ENCODE measurements at places on chromosomes 7 and 10.

DNA sequence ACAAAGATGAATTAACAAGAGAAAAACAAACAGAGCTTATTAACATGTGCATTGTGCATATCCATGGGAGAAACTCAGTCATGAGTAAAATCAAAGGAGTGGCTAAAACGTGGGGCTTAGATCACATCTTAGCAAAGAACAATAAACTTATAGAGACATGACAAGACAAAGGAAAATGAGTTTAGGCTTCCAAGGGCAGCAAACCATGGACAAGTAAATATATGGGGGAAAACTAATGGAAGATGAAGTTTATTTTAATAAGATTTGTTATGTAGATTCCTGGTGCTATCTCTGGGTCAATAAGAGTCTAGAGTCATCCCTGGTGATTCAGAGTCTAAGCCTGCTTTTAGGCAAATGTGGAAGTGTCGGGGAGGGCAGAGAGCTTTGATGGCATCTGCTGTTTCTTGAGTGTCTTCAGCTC lies 87.2 kb upstream of the PLPP4 start:
- no peak for DNase-seq

- DNase-seq: no peak
Measured at GRCh38 chr10:75100764-75101291, 10.6 kb upstream of the SAMD8 start.

DNA sequence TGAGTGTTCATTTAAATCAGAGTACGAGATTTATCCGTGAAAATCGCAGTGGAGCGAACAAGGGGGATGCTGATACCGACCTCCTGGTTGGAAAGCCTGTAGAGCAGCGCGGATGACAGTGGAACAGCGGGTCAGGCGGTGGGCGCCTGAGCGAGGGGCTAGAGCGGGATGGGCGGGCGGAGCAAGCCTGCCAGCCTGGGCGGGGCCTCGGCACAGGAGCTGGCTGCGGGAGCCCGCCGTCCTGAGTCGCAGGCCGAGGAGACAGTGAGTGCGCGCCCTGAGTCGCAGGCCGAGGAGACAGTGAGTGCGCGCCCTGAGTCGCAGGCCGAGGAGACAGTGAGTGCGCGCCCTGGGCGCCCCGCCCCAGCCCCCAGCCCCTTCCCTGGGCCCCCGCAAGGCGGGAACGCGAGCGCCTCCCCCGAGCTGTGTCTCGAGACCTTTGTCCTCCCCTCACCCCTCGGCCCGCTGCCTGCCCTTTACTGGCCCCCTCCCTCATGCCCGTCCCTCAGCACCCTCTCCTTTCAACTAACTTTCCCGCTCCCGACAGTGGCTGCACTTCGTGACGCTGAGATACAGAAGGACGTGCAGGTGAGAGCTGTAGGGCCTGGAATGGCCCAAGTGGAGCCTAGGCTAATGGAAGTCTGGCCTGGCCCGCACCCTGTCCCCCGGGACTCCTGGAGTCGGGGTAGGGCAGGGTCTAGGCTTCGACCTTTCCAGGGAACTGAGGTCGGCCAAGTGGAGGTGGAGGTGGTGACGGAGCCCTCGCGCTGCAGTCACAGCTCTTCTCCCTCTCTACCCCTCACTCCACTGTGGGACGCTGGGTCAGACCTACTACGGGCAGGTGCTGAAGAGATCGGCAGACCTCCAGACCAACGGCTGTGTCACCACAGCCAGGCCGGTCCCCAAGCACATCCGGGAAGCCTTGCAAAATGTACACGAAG lies at the start of gene AS3MT:
Gene AS3MT, plus strand, starts transcription at position 213 of the 941 bp plus-strand sequence. Its CDS starts 123 bp downstream, at position 336.
- DNase-seq: peak; percentile 61

DNA sequence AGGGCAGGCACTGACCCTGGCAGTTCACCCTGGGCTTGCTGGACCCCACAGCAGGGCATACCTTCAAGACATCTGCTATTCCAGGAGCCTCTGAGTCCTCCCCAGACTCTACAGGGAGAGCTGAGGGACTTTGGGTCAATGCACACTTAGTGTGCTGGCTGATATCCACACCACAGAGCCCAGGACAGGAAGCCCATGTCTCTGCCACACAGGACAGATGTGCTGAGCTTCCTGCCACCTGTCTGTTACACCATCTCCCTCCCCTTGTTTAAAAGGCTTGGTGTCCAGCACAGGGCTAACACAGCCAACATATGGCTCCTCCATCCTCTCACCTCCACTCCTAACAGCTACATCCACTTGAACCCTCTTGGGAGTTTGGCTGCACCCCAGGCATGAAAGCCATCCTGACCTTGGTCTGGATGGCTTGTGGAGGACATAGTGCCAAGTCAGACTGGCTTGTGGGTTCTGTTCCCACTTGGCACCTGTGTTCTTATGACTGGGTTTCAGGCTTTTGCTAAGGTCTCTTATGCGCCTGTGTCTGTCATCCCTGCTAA lies 529.8 kb downstream of the GALNT17 start:
- DNase-seq: no peak

GRCh38 chr7:133699386-133699785 lies 427.8 kb upstream of the LRGUK start:
- no peak for DNase-seq

DNA sequence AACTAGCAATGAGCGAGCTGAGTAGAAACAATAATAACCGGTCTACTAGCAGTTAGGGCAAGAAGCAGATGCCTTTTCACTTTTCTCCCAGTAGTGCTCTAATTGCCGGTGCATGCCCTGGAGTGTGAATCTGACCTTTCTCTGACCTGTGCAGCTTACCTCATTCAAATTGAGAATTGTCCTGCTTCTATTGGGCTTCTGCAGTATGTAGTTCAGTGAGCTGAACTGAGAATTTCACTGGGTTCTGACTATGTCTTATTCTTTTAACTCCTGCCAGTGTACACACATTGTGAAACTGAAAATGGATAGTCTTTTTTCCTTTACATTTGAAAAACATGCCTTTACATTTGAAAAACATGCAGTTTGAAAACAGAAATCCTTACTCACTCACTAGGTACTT lies 157.9 kb upstream of the GRM3 start:
- DNase-seq: no peak

DNA sequence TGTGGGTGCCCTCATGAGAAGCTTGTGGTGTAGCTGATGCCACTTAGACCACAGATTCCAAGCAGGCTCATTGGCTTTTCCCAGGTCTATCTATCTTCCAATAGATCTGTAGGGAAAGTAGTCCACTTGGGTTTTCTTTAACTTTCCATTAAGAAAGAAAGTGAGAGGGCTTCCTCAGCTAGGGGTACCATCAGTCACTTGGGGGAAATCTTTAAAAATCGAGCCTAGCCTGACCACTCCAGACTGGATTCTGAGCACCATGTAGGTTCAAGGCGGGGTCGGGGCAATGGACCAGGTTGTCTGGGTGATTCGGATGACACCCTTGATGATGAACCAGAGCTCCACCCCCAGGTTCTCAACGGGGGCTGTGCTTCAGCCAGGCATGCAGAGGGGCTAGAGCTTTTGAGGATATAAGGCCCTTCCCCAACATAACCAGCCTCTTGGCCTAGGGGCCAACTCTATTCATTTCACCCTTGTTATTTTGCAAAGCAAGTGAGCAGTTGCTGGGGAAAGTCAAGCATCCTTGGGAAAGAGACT lies 27.0 kb downstream of the ITPRIP start:
- DNase-seq: no peak

- peak; percentile 1 for DNase-seq
Measured at GRCh38 chr10:29481906-29482440, 152.8 kb downstream of the SVIL start.

DNA sequence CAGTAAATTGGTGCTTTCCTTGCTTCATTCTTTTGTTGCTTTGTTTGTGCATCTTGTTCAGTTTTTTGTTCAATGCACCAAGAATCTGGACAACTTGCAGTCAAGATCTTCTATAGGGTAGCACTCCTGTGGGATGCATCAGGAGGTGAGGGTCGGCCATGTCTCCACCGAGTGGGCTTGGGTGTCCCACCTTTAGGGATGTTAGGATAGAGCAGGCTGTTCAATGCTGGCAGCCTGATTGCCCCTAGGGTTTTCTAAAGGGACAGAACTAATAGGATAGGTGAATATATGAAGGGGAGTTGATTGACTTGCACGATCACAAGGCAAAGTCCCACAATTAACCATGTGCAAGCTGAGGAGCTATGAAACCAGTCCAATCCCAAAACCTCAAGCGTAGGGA lies 109.9 kb downstream of the GLRX3 start:
- DNase-seq: no peak

GRCh38 chr10:18221123-18221522 lies 80.9 kb downstream of the CACNB2 start:
- DNase-seq: no peak

DNA sequence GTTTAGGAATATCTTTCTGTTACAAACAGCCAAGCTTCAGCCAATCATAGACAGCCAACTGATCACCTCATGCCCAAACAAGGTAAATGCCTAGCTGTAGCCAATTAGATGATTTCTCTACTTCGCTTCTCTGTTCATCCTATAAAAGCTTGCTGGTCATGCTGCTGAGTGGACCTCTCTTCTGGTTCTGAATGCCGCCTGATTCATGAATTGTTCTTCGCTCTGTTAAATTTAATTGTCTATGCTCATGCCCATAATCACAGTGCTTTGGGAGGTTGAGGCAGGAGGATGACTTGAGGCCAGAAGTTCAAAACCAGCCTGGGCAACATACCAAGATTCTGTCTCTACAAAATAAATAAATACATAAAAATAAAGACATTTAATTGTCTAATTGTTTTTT lies 698.1 kb upstream of the NRP1 start:
- no peak for DNase-seq

DNA sequence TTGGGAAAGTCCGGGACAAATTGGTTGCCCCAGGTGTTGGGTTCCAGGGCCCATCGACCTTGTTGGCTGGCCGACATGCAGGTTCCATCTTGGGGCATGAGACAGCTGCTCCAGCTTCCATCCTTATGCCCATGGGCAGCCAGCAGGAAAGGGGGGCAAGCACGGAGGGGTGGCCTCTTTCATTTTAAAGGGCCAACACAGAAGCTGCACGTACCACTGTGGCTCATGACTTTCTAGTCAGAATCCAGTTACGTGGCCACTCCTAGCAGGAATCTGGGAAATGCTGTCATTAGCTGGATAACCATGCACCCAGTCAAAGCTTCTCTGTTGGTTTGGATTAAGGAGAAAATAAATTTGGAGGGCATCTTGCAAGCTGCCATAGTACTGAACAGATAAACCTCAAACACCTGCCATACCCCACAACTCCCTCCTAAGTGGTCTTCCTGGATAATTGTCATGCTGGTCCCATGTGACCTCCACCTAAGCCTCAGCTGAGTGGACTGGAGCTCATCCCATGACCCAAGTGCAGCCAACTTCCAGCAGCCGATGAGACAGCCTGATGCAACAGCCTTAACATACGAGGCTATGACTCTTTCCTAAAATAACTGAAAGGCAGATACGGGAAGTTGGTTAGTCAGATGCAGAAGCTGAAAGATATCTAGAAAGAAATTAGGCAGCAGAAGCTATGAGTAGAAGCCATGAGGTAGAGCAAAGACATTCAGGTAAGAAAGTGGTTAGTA lies 21.4 kb upstream of the GSDME start:
- no peak for DNase-seq

DNA sequence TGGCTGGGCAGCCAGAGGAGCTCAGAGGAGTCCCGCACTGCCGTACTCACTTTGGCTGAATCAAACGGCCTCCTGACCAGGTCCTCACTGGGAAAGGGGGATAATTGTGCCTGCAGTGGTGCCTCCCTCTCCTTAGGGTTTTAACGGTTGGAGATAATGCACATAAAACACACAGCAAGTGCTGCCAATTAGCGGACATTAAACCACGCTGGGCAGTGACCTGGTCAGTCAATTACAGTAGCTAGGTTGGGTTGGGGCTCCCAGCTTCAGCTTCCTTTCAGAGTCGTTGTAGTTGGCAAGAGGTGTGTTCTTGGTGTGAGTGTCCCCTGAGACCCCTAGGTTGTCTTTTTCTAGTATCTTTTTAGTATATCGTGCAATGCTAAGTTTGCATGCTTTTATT lies 146.6 kb downstream of the C10orf105 start:
- DNase-seq: peak; percentile 47

- DNase-seq: peak; percentile 88
Measured at GRCh38 chr7:28355635-28356319, 56.5 kb upstream of the CREB5 start.

DNA sequence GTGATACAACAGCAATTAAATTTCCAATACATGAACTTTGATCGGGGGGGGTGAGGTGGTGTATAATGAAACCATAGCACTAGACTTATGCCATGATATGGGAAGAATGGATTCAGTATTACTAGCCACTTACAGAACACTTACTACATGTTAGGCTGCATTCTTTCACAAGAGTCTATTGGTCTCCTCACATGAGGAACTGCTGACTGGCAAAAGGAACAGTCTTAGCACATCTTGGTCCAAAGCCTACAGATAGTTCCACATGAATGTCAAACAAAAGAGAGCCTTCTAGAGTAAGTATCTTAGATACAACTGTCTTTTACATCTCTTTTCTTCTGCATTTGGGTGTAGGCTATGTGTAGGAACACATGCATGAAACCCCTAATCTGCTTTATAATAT lies 115.9 kb upstream of the DNAJB12 start:
- no peak for DNase-seq

- no peak for DNase-seq
Measured at GRCh38 chr10:30963992-30964930, 67.4 kb downstream of the ZNF438 start.

DNA sequence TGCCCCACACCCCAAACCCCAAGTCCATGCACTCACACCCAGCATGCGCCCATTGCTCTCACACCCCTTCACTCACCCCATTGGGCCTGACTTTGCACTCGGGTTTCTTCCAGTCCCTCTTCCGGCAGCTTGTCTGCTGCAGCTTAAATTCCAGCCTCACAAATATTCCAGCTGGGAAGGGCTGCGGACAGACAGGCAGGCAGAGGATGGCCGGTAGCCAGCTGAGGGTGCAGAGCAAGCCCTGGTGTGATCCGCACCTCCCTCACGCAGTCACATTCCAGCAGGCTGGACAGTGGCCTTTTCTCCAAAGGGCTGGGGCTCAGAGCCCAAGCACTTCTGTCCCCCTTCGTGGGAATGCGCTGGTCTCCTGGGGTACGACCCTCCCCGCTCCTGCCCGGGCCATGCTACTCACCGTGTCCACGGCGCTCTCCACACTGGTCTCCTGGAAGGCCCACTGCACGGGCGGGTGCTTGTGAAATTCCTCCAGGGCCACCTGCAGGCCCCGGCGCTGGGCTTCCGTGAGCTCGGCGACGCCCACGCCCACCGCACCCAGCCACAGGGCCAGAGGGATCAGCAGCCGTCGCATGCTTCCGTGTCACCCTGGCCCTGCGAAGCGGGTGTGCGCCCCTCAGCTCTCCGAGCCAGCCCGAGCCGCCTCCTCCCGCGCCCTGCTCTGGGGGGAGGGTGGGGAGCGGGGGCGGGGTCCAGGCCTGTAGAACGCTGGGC lies 1.2 kb downstream of the RARRES2 start:
- no peak for DNase-seq

- peak; percentile 32 for DNase-seq
Measured at GRCh38 chr7:101315336-101315735, 6.3 kb downstream of the IFT22 start.

Data from NCI-H146 (cell line).